Stimulated activated CD8-positive, alpha-beta memory T cell treated with anti-CD3 and anti-CD28 coated beads, Interleukin-4, amount 100 ng/mL, for 1 hour (primary cell): ENCODE measurements at places on chromosomes 11 and 22.

DNA sequence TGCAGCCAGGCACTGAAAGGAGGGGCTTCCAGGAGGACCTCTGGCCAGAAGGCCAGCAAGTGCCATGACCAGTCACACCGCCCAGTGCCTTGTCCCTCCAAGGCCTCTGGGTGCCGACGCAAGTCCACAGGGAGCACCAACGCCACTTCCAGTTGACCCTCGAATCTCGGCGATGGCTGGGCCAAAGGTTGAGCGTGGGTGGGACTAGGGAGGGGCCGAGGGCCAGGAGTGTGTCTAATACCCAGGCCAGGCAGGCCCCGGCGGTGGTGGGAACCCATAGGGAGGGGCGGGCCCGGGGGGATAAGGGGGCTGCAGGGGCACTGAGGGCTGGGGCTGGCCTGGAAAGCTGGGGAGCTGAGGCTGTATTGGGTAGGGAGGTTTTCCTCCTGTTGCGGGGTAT, 29.3 kb downstream of the CD5 start:
- no peak for DNase-seq

GRCh38 chr11:33211580-33211979, 45.6 kb upstream of the HIPK3 start:
- no peak for DNase-seq

DNA sequence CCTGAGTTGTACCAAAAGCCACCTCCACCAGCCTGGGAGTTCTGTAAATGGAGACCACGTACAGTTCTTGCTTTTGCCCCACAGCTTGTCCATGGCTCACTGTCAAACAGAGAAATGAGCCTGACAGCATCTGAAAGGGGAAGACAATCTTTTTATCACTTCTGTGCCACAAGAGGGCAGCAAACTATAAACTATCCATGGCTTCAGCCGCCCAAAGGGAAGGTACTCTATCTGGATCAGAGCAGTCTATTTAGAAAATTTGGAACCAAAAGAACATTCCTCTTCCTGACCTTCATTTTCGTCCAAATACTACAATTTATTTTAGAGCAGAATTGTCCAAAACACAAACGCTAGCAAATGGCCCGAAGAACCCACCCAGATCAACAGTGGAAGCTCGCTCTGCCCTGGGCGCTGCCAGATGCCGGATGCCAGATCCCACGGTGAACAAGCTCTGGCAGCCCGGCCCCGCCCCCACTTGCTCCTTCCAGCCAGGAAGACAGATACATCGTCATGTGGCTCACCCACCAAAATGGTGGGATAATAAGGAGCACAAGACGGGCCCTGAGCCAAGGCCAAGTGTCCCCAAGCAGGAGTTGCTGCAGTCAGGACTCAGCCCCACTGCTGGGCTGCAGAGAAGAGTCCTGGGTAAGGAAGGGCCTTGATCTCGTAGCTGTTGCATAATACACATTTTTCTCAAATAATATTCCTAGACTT, 23.9 kb upstream of the SCGB1A1 start:
- DNase-seq, result no peak

DNA sequence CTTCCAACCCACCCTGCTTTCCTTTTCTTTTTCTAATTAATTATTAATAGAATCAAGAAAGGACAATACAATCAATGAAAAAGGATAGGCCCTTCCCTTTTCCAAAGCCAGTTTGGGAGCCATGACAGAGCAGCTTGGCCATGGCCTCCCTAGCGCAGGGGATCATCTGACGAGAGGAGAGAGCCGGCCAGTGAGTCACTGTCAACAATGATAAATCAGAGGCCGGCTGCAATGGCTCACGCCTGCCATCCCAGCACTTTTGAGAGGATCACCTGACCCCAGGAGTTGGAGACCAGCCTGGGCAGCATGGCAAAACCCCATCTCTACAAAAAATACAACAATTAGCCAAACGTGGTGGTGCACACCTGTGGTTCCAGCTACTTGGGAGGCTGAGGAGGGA, 27.5 kb upstream of the KRTAP5-7 start:
- no peak for DNase-seq

- DNase-seq, result no peak
Observed at GRCh38 chr11:115895594-115895993, 391.4 kb upstream of the CADM1 start.

DNA sequence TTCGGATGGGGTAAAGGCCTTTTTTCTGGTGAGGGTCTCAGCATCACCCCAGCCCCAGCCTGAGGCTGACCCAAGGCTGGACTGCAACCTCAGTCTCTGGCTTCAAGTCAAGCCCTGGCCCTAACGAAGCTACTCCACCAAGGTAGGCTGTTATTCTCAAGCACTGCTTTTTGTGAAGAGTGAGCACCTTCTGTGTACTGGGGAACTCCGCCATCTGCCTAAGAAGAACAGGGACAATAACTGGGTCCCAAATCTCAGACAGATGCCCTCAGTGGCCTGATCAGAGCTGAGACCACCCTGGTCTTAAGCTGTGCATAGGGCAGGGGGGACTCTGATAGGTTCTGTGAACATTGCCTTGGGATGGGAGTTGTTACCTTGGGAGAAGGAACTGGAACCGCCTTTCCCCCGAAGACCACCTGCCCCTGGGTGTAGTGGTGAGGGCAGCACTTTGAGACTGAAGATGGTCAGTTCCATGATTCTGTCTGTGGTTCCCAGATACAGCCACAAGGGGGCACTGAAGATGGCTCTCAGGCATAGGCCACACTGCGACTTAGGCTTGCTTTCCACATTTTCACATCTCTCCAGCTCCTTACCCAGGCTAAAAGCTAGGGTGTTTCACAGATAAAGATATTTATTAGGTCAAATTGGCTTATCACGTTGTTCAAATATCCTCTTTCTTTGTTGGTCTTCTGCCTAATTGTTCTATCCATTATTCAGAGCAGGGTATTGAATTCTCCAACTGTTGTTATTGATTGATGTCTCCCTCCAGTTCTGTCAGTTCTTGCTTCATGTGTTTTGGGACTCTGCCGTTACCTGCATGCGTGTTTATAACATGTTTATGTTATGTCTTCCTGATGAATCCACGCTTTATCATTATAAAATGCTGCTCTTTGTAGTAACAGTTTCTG, 11.8 kb upstream of the UVRAG start:
- peak; percentile 54 for DNase-seq

DNA sequence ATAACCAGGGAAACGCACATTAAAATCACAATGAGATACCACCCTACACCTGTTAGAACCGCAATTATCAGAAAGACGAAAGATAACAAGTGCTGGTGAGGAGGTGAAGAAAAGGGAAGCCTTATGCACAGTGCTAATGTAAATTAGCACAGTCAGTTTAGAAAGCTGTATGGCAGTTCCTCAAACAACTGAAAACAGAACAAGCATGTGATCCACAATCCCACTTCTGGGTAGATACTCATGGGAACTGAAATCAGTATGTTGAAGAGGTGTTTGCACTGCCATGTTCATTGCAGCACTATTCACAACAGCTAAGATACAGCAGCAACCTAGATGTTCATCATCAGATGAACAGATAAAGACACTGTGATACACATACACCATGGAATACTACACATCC, 75.0 kb upstream of the CCND1 start:
- no peak for DNase-seq

DNA sequence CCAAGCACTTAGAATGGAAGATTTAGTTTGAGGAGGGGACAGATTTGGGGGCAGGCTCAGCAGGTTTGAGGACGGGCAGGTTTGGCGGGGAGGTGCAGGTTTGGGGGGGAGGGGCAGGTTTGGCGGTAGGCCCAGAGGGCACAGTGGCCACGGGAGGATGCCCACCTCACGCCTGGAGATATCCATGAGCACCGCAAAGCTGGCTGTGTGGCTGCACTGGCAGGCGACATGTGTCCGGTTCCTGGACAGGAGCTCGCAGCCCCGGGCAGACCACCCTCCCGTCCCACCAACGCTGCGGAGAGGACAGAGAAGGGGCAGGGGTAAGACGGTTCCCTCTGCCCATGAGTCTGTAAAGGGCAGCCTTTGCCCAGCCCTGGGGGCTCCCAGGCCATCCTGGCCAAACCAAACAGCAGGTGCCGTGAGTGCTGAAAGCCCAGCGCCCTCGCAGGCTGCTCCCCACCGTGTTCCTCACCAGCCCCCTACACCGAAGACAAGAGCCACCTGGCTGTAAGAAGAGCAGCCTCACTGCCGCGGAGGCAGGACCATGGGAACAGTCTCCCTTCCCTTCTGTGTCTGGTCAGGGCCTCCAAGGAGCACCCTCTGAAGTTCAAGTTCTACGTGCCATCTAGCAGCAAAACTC, 43.0 kb downstream of the TRMU start:
- no peak for DNase-seq

DNA sequence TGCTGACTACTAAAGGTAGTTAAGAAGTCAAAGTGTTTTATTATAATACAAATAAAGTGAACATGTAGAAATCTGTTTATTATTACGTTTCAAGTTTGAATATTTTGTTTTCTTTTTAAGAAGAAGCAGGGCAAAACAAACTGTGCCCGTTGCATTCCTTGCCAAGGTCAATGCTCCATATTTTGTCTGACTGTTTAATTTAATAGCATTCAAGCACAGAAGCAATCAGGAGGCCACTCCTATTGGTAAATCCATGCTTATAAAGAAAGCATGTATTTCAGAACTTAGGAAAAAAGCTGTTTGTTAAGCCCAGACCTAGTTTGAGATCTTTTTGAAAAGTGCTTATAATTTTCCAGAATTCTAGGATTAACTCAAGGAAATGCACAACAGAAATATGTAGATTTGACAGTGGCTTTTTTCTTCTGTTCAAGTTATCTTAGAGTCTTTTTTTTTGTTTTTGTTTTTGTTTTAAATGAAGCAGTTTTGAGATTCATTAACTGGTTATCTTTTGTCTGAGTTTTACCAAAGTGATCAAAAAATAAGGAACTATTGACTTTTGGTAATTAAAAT, 51.7 kb downstream of the ARHGAP42 start:
- DNase-seq, result no peak

DNA sequence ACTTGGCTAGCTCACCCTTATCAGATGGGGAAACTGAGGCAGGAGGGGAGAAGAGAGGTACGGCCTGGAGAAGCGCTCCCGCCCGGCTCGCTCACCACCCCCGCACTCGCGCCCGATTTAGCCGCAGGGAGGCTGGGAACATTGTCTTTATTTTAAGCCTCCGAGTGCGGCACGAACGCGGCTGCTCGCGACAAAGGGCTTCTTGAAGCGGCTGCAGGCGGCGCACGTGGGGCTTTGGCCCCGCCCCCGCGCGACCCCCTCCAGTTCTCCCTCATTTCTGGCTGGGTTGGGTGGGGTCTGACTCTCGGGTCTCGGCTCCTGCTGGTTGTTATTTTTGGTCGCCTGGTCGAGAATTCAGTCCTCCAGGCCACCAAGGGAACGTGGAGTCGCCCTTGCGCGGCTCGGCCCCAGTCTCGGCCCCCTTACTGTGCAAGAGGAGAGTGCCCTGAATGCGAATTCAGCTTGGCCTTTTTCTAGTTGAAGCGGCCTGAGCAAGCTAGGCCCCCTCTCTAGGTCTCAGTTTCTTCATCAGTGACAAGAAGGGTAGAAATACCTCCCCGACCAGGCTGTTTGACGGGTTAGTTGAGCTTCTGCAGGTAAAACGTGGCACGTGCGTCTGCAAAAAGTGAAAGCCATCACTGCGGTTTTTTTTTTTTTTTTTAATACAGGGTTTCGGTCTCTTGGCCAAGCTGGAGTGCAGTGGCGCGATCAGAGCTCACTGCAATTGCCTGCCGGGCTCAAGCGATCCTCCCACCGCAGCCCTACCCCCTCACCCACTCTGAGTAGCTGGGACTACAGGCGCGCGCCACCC, 2.6 kb upstream of the CHRM1 start:
- DNase-seq, result no peak

DNA sequence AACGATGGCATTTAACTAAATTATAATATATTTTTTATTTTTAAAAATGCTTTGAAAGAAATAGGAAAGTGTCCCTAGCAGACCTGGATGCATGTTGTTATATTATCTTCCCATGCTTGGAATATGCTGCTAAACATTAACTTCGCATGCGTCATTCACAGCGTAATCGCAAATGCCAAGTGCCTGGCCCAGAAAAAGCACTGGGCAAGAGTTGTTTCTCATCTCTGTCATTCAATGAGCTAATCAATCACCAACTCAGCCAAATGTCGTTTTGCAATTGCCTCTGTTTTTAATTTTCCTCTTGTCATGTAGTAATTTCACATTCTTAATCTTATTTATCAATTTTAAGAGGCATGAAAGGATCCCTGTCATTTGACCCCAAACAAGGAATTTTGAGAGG, 1421.9 kb downstream of the BRD1 start:
- no peak for DNase-seq

DNA sequence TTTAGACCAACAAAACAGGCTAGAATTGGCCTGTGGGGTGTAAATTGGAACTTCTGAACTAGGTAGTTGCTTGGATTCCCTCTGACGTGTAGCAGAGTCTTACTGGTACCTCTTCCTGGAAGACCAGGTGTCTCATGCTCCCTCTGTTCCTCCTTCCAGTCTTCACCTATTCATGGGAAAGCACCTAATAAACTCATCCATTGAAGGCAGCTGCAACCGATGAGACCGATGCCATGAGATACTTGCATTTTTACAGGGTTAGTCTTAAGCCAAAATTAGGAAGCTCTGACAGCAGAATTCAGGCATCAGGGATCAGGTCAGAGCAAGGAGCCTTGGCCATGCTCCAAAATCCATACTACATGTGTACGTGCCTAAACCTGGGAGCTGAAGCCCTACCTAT, 13.2 kb upstream of the HEPHL1 start:
- no peak for DNase-seq

- no peak for DNase-seq
Observed at GRCh38 chr11:66457826-66458225, 8.9 kb upstream of the PELI3 start.

GRCh38 chr11:117888139-117888566, 11.7 kb upstream of the FXYD6 start:
- DNase-seq, result no peak

DNA sequence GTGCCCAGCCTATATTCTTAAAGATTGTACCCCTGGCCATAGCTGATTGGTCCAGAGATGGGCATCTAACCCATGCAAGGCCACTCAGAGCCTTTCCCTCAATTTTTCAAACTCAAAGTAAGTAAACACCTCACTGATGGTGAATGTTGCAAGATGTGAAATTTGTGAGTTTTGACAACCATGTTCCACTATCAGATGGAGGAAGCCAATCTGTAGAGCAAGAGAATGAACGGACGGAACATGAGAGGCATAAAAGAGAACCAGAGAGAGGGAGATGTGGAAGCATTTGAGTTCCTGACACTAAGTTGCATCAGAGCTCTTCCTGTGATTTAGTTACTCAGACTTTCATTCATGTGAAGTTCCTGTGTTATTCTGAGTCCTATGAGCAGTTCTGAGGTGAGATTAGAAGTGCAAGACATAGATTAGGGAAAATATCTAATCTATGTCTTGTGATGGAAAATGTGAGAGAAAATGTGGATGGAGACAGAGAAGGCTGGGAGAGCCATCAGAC, 73.3 kb downstream of the PRSS23 start:
- no peak for DNase-seq

DNA sequence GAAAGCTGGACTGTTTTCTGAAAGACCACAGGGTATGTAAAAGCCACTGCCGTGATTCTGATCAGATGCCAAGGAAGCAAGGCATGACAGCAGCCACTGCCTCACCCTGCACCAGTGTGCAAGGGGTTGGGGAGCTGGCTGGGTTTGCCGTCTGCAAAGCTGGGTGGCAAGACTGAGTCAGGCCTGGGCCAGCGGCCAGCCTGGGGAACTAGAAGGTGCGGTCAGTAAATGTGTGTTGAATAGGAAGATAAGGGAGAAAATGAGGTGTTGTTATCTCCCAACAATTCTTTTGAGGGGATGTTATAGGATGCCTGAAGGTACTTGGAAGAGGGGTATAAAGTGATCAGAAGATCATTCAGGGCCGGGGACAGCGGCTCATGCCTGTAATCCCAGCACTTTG, 8.0 kb downstream of the VSTM5 start:
- no peak for DNase-seq

- no peak for DNase-seq
Observed at GRCh38 chr11:27158456-27159334, 118.1 kb downstream of the BBOX1 start.
